NCI-H446 (cell line): ENCODE measurements at places on chromosomes 7 and 10.

GRCh38 chr7:1639532-1640175 is 30.4 kb upstream of the ELFN1 start:
- DNase-seq, result no peak

GRCh38 chr7:129993275-129993674 is 40.5 kb upstream of the UBE2H start:
- DNase-seq, result no peak

DNA sequence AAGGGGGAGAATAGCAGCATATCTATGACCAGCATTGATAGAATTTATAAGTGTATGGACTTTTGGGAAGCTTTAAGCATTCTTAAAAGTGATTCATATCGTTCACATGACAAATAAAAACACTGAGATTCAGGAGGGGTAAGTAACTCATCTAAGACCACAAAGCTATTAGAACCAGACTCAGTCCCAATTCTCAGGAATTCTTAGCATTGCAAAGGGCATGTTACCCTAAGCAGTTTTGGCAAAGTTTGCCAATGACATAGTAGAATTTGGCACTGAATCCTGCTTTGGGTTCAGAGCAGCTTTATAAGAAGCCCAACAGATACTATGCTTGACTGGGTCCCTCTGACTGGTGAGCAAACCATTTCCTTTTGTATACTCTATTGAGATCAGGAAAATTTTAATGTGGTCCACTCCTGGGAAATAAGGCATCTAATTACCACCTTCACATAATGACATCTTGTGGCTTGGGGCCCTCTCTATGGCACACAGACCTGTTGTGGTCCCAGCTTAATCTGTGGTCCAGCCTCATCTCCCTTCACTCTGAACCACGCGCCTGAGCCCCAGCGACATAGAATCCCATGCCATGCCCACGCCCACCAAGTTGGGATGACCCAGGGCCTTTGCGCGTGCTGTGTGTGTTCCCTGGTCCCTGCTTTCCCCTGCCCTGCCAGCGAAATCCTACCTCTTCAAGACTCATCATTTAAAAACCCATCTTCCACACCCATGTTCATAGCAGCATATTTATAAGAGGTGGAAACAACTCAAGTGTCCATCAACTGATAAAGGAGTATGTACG is 37.5 kb upstream of the DOCK1 start:
- no peak for DNase-seq

- DNase-seq, result no peak
Observed at GRCh38 chr10:100037758-100038315, 28.1 kb upstream of the DNMBP start.

- DNase-seq, result no peak
Observed at GRCh38 chr7:85232068-85232467, 45.2 kb upstream of the SEMA3D start.

DNA sequence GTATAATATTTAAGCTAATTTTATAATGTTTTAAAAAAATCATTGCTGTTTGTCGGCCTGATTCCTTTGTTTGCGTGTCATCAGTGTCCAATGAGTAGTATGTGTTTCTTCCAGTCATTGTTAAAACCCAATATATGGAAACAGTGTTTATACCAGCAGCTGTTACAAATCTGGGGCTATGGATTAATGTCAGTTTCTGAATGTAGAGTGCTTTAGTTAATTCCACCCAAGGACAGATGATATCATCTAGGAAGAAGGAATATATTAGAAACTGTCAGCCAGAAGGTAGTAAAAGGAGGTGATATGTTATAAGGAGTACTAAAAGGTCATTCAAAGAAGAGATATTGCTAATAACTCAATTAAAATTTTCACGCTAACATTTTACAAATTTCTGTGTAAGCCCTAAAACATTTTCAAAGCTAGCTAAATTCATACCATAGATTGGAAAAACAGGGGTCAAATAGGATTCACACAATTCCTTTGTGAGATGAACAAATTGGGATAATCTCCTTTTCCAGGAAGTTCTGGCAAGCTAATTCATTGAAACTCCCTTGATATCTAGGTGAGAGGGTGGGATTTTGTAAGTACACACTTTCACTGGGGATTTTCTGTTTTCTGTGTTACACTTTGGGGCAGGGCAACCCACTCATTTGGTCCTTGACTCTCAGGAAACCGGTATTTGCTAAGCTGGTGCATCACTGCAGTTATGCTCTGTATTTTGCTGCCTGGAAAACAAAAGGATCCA is 448.8 kb downstream of the LRMDA start:
- DNase-seq, result no peak

DNA sequence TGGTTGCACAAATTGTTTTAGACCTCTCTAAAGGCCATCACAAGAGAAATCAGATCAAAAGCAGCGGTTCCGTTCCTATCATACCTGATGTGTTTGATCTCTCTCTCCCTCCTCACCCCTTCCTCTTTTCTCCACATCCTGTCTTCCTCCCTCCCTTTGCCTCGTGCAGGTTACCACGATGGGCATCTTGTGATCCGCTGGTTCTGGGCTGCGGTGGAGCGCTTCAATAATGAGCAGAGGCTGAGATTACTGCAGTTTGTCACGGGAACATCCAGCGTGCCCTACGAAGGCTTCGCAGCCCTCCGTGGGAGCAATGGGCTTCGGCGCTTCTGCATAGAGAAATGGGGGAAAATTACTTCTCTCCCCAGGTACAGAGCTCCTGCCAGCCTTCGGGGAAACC is 28.5 kb upstream of the STK17A start:
- no peak for DNase-seq

GRCh38 chr7:79079919-79080554 is 373.4 kb downstream of the MAGI2 start:
- no peak for DNase-seq

- peak; percentile 64 for DNase-seq
Observed at GRCh38 chr7:85719981-85720953, 533.4 kb upstream of the SEMA3D start.

GRCh38 chr7:108307194-108307593 is 149.0 kb downstream of the NRCAM start:
- DNase-seq, result no peak

- DNase-seq, result no peak
Observed at GRCh38 chr7:36736899-36737211, 12.6 kb upstream of the AOAH start.

DNA sequence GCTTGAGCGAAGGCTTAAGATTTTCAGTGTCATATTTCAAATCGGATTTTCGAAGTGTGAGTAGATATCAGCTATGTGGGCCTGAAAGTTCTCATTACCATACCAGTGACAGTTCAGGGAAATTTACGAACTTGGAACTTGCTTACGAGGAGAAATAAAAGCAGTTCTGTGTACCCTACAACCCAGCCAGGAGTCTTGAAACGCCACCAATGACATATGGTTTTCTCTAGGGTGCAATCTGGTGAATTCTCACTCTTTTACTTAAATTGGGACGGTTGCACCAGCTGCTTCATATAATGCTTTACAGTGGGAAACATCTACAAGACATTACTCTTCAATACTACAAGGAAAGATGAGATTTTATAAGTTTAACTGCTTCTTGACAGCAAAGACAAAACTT is 253.6 kb upstream of the FOXK1 start:
- no peak for DNase-seq

DNA sequence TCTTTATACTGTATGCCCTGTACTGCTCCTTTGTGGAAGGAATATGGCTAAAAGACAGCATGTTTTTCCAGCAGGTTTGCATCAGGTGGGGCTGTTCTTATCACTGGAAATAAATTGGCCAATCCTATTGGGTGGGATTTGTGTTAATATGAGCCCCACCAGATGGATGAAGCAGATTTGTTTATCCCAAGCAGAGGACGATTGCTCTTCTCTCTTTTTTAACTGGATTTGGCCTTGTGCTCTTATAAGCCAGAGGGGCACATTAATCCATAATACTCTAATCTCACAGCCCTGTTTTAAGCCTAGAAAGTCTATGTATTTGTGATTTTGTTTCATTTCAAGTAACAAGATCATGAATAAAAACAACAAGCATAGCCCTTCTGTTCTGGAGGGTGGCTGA is 240.1 kb upstream of the ADARB2 start:
- no peak for DNase-seq

DNA sequence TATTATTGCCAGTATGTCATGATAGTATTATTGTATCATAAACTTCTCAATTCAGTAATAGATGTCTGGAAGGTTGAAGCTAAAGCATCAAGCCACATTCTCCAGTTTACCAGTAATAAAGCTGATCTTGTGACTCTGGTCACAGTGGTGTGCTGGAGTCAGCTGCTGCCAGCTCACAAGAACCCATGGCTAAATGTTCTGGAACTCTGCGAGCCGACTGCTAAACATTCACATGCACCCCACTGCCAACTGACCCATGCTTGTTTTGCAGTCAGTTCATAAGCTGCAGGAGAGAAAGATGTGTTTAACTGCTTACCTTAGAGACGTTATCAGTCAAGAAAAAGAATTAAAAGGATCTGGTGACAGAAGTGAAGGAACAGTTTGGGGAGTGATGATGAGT is 5.9 kb upstream of the DNTT start:
- DNase-seq, result no peak

GRCh38 chr7:128389085-128389617 is 20.6 kb downstream of the IMPDH1 start:
- no peak for DNase-seq

GRCh38 chr7:139603896-139604295 is 80.4 kb downstream of the CLEC2L start:
- DNase-seq, result no peak

DNA sequence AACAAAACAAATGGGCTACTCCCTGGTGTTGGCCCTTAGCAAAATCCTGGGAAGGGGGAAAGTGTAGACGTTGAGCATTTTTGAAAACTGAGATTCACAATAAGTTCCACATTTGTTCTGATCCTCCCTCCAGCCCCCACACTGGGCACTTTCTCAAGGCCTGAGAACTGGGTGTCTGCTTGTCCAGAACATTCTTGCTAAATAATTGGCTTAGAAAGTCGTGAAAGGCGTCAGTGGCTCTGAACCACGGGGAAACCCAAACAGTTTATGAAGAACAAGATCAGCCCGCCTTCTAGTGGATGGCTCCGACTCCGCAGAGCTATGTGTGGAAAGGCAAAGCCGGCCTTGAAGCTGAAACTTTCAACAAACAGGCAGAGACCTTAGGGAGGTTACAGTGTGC is 370.1 kb downstream of the PRPF18 start:
- DNase-seq, result no peak

GRCh38 chr7:71132377-71133231 is 660 bp downstream of the GALNT17 start:
- DNase-seq, result no peak

- DNase-seq, result peak; percentile 5
Observed at GRCh38 chr7:93442478-93443224, 131.9 kb downstream of the CALCR start.

DNA sequence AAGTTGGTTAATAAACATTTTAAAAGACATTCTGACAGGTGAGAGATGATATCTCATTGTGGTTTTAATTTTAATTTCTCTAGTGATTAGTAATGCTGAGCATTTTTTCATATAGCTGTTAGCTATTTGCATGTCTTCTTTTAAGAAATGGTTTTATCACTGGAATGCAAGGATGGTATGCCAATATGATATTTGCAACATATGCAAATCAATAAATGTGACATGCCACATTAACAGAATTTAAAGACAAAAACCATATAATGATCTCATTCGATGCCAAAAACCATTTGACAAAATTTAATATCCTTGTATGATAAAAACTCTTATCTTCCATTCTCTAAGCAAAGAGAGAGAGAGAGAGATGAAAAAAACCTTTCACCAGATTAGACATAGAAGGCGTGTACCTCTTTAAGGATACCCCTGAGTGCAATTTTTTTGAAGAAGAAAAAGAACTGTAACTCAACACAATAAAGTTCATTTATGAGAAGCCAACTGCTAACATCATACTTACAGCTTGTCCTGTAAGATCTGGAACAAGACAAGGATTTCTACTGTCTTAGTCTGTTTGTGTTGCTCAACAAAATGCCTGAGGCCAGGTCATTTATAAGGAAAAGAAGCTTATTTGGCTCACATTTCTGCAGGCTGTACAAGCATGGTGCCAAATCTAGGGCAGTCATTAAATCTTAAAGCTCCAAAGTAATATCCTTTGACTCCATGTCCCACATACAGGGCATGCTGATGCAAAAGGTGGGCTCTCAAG is 39.7 kb upstream of the ZMYND11 start:
- no peak for DNase-seq

DNA sequence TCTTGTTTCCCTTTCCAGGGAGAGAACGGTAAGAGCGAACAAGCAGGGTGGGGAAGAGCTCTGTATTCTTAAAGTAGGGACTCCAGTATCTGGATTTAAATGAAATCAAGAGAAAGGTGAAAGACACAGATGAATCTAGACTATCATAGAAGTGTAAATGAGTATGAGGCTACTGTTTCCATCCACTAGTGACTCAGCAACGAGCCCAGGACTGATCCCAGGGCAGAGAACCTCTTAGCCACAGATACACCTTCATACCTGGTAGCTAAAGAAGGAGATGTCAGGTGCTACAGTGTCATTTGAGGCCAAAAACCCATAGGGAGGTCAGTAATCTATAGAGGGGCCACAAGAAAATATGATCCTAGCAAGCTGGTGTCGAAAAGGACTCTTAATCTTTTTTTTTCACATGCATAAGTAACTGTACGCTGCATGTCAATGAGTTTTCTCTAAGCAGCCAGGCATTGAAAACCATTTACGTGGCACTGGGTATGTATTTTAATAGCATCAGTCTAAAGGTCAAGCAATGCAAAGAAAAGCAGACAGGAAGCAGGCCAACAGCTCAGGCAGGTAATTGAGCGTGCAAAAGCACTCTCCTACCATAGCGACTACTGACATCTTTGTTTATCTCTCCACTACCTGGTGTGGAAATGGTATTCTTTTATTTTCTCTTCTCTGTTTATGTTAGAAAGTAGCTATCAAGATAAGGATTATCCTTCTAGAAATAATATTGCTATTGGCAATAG is 91.5 kb upstream of the EGR2 start:
- DNase-seq, result no peak

- DNase-seq, result no peak
Observed at GRCh38 chr10:50574305-50574704, 49.5 kb downstream of the SGMS1 start.

GRCh38 chr10:78078539-78079330 is 45.1 kb downstream of the RPS24 start:
- no peak for DNase-seq

GRCh38 chr7:119594956-119595355 is 678.0 kb upstream of the KCND2 start:
- no peak for DNase-seq

- no peak for DNase-seq
Observed at GRCh38 chr7:112023786-112024185, 182.4 kb downstream of the DOCK4 start.

DNA sequence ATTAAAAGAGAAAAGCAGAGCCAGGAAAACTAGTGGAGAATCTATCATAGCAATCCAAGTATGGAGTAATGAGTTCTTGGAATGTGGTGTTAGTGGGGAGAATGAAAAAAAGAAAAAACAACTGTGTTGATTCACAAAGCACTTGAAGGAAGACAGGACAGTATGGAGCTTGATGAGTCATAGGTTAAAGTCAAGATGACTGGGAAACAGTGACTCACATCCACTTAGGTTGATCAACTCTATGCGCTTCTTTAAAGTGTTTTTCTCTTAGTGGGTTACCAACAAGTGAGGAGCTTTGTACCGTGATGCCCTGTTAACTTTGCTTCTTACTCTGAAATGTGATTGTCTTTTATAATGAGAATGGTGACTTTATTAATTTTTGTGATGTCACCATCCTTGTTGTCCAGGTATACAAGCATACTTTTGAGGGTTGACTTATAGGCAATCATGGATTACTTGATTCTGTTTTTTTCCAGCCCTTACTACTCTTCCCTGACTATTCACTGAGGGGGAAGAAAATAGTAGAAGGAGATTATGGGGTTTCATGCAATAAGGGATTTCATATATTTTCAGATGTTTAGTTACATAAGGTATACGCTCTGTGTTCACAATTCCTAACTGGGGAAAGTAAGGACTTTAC is 32.1 kb upstream of the MDFIC start:
- no peak for DNase-seq

- peak; percentile 80 for DNase-seq
Observed at GRCh38 chr7:31782411-31782991, 95.5 kb downstream of the PPP1R17 start.
